ENCODE measurements at places on chromosomes 16 and 17. TPM values are rescaled to one million over a fixed set of nuclear protein-coding genes. Genes with fewer than 3 reads are reported as not detected.

DNA sequence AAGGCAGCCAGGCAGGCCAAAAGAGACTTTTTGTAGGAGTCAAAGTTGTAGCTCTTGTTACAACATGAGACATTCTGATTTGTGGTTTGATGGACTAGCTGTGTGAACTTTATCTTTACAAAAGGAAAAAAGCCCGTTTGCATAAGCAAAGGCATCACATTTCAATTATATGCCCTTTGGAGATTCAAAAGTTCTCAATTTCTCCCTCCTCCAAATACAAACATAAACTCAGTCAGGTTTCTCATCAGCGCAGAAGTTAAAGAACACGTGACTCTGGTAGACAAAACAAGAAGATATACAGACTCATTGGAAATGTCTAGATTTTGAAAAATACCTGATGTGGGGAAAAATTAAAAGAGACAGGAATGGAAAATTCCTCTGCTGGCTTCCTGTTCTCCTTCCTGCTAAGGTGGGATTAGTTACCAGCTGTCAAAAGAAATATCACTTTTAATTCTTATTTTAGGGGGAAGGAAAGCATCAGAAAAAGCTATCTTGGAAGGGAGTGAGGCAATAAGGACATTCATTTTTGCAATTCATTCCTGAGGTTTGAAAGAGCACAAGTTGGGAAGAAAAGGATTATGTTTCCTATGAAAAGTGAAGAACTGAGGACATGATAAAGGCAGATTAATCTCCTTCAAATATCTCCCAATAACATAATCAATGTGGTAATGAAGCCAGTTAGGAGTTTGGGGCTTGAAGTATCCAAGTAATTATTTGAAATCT is 4.6 kb upstream of the KCNJ16 start:
- no peak for DNase-seq
- no peak overlapping the region for H3K27ac ChIP-seq
- no peaks in the 10 kb centered on the region for H3K36me3 ChIP-seq

DNA sequence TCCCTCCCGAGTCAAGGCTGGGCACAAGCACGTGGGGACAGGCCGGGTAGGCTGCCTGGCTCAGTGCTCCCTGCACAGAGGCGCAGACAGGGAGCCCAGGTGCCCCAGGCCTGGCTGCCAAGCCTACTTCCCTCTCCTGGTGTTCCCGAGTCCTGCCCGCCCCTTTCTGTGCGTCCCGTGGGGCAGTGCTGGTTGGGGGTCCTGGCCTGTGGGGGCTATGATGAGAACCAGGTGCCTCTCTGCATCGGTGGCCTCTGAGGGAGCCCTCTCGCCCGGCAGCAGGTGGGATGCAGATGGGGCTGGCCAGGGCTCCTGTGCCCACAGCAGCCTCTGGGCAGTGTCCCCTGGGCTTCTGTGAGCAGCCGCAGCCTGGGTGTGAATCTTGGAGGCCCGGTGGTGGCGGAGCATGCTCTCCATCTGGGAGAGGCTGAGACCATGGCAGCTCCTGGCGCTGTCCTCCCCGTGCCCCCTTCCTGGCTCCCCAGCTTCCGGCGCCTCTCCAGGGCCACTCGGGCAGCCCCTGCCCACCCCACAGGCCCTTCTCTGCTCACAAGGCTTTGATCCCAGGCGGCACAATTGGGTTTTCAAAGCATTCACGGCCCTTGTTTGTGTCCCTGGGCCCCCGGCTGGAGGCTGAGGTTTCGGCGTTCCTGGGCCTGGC is 7.2 kb downstream of the CENPX start:
- no peak overlapping the region for H3K27ac ChIP-seq
- no peak overlapping the region for H3K4me3 ChIP-seq
- peaks cover 3% of the 10 kb centered on the region for H3K4me1 ChIP-seq
- no peak for DNase-seq

- H3K4me3 ChIP-seq: no peak overlapping the region
- no peak overlapping the region for H3K27ac ChIP-seq
- no peaks in the 10 kb centered on the region for H3K27me3 ChIP-seq
- peaks cover 22% of the 10 kb centered on the region for H3K36me3 ChIP-seq
Observed at GRCh38 chr16:89958068-89958467, 9.5 kb downstream of the DEF8 start.

DNA sequence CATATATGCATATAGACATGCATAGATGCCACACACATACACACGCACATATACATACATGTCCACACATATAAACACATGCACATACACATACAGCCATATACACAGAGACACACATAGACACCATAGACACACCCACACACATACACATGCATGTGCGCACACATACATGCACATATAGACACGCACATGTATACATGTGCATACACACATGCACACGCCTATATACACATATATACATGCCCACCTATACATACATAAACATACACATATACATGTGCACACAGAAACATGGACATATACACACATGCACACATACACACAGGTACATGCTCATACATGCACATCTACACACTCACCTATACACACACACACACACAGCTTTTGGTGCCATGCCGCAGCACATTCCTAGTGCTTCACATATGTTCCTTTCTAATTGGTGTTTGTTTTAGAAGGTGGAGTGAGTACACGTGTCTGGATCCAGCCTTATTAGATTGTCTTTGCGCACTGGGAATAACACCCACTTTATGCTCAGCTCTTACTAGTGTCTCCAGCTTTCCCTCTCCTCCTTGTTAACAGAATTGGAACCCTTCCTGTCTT is 198.0 kb downstream of the RPTOR start:
- no peaks in the 10 kb centered on the region for H3K27me3 ChIP-seq
- H3K36me3 ChIP-seq: no peaks in the 10 kb centered on the region
- H3K4me1 ChIP-seq: no peaks in the 10 kb centered on the region
- H3K27ac ChIP-seq: no peak overlapping the region

- H3K4me1 ChIP-seq: no peaks in the 10 kb centered on the region
- no peak overlapping the region for H3K4me3 ChIP-seq
- H3K27me3 ChIP-seq: no peaks in the 10 kb centered on the region
- no peak for DNase-seq
- H3K36me3 ChIP-seq: no peaks in the 10 kb centered on the region
Observed at GRCh38 chr17:14451729-14452191, 150.9 kb downstream of the HS3ST3B1 start.

GJC1 gene
- 15.4 TPM for total RNA-seq

DNA sequence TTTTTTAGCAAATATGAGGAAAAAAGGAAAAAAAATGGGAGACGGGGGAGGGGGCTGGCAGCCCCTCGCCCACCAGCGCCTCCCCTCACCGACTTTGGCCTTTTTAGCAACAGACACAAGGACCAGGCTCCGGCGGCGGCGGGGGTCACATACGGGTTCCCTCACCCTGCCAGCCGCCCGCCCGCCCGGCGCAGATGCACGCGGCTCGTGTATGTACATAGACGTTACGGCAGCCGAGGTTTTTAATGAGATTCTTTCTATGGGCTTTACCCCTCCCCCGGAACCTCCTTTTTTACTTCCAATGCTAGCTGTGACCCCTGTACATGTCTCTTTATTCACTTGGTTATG is 1.2 kb upstream of the TMEM88 start:
- no peak for DNase-seq
- H3K4me1 ChIP-seq: peaks cover 20% of the 10 kb centered on the region
- no peak overlapping the region for H3K27ac ChIP-seq
- peaks cover 26% of the 10 kb centered on the region for H3K36me3 ChIP-seq
- no peak overlapping the region for H3K4me3 ChIP-seq

ACSM2A gene
- not detected for total RNA-seq

GRCh38 chr16:53773881-53774280 is 69.9 kb downstream of the FTO start:
- H3K4me3 ChIP-seq: no peak overlapping the region
- no peaks in the 10 kb centered on the region for H3K36me3 ChIP-seq
- no peak overlapping the region for H3K27ac ChIP-seq
- no peak for DNase-seq

EVI2A gene
- 15.5 TPM for total RNA-seq

- no peak overlapping the region for H3K27ac ChIP-seq
- DNase-seq: no peak
- H3K4me1 ChIP-seq: no peaks in the 10 kb centered on the region
- H3K36me3 ChIP-seq: no peaks in the 10 kb centered on the region
- H3K27me3 ChIP-seq: no peaks in the 10 kb centered on the region
- no peak overlapping the region for H3K4me3 ChIP-seq
Observed at GRCh38 chr17:42438600-42439567, 15.8 kb upstream of the CAVIN1 start.

DNA sequence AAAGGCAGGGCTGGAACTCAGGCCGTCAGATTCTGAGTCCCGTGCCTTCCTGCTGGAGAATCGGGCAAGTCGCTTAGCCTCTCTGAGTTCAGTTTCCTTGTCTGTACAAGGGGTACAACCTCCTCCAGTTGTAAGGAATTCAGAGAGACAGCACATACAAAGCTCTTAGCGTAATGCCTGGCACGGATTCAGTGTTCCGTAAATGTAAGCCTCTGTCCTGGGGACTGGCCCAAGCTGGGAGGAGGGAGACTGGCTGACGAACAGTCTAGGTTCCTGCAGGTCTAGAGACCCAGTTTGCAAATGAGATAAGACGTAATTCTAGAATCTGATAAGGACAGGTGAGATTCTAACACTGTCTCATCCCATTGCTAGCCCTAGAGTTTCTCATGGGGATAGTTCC is 9.9 kb downstream of the METTL22 start:
- no peak overlapping the region for H3K4me3 ChIP-seq
- no peak overlapping the region for H3K27ac ChIP-seq
- H3K27me3 ChIP-seq: no peaks in the 10 kb centered on the region

GRCh38 chr16:54412037-54412436 is 125.5 kb upstream of the IRX3 start:
- no peaks in the 10 kb centered on the region for H3K36me3 ChIP-seq
- no peak overlapping the region for H3K4me3 ChIP-seq
- H3K27ac ChIP-seq: no peak overlapping the region
- no peaks in the 10 kb centered on the region for H3K27me3 ChIP-seq

DNA sequence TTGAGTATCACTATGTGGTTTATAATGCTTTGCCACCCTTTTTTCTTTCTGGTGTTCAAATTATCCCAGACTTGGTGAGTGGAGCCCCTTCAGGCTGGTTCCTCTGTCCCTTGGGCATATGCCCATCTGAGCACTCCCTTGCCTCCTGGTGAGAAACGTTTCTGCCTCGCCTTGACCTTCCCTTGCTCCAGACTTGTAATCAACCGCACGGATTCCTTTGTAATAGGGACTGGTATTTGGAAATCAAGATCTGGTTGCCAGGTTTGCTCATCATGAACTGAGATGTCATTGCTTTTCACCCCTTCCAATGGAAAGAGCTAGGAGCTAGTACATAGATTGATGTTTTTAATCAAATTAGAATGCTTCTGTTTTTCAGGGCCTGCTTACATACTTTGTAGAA is 43.7 kb downstream of the SEC14L1 start:
- H3K27me3 ChIP-seq: no peaks in the 10 kb centered on the region
- H3K27ac ChIP-seq: no peak overlapping the region
- H3K36me3 ChIP-seq: no peaks in the 10 kb centered on the region
- no peak overlapping the region for H3K4me3 ChIP-seq
- DNase-seq: no peak

GRCh38 chr17:30505868-30506417 is 28.7 kb downstream of the GOSR1 start:
- H3K4me1 ChIP-seq: no peaks in the 10 kb centered on the region
- no peak overlapping the region for H3K27ac ChIP-seq
- H3K36me3 ChIP-seq: peaks cover 29% of the 10 kb centered on the region
- no peaks in the 10 kb centered on the region for H3K27me3 ChIP-seq
- H3K4me3 ChIP-seq: no peak overlapping the region
- no peak for DNase-seq

DNA sequence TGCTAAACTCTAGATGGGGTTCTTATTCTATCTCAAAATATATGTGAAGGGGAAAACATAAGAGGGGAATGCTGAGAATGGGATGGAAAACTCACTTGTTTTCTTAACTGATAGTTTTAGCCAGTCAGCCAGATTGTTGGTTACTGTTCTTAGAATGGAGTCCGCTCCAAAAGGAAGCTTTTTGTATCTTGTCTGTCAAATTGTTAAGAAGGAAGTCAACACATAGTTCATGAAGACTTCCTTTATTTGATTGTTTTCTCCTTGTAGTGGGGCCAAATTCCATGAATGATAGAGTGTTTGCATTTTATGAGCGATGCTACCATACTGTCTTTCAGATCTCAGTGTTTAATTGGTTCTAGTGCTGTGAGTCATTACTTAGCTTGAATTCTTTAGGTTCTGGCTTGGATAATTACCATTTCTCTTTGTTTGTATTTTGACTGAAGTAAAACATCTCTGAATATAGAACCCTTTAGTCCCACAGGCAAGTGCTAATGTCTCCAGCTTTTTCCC is 98.3 kb upstream of the GOT2 start:
- DNase-seq: no peak
- H3K4me1 ChIP-seq: no peaks in the 10 kb centered on the region
- no peak overlapping the region for H3K27ac ChIP-seq
- no peaks in the 10 kb centered on the region for H3K27me3 ChIP-seq
- H3K36me3 ChIP-seq: no peaks in the 10 kb centered on the region
- H3K4me3 ChIP-seq: no peak overlapping the region

DNA sequence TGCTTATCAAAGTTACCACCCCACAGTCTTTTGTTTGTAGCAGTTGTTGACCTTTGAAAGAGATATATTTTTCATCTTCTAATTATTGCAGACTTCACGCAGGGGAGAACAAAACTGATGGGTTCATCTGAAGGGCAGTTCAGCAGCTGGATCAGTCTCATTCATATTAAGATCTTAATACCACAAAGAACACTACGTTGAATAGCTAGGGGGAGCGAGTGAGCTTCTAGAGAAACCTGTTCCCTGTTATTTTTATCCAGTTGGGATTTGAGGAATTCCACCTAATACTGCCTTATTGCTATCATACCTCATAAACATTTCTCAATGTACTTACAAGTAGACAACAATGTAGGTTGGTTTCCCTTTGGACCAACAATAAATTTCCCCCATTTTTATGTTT is 306.1 kb upstream of the KIF2B start:
- no peaks in the 10 kb centered on the region for H3K4me1 ChIP-seq
- no peak overlapping the region for H3K4me3 ChIP-seq
- H3K27me3 ChIP-seq: no peaks in the 10 kb centered on the region
- H3K36me3 ChIP-seq: no peaks in the 10 kb centered on the region
- no peak overlapping the region for H3K27ac ChIP-seq

PPM1E gene
- not detected for total RNA-seq

DNA sequence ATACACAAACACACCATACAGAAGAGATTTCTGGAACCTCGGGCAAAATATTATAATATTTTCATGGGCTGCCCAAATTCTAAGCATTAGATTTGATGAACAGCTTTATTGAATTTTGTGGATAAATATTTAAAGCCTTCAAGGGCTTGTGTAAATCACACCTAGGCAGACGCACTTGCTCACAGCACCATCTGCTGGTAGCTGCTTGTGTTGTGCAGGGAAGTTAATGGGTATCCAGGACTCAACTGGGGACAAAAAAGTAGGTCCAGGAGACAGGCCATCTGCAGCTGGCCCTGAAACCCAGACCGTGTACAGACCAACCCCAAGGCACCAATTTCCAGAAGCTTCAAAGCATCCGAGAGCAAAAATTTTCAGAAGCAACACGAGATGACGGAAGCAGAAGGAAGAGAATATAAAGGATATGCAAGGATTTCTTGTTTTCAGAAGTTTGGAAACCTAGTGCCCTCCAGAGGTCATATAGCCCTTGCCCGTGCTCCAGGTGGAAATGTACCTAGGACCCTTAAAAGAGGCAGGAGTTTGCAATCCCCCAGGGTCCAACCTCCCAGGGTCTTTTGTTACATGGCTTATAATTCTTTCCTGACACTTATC is 140.0 kb downstream of the CHD9NB start:
- no peak for DNase-seq
- no peak overlapping the region for H3K27ac ChIP-seq
- H3K4me3 ChIP-seq: no peak overlapping the region
- no peaks in the 10 kb centered on the region for H3K36me3 ChIP-seq

PSMD12 gene
- 18.3 TPM for total RNA-seq

GRCh38 chr16:73017321-73017720 is 30.6 kb downstream of the ZFHX3 start:
- no peak overlapping the region for H3K27ac ChIP-seq
- H3K4me3 ChIP-seq: no peak overlapping the region
- H3K27me3 ChIP-seq: no peaks in the 10 kb centered on the region
- no peak for DNase-seq
- H3K36me3 ChIP-seq: no peaks in the 10 kb centered on the region

CA7 gene
- total RNA-seq: not detected

Data from thoracic aorta (tissue), 2 donors.